Hematopoietic multipotent progenitor cell treated with erythropoietin and hydrocortisone succinate and interleukin-3 and kit ligand, for 17 days (in vitro differentiated cells): ENCODE measurements at places on chromosomes 4 and X.

GRCh38 chrX:100904433-100904832 lies 24.3 kb downstream of the XKRX start:
- no peak for DNase-seq

GRCh38 chr4:169054879-169055278 lies 44.8 kb upstream of the CBR4 start:
- no peak for DNase-seq

- no peak for DNase-seq
Observed at GRCh38 chr4:16007471-16008095, 44.6 kb upstream of the FGFBP2 start.

DNA sequence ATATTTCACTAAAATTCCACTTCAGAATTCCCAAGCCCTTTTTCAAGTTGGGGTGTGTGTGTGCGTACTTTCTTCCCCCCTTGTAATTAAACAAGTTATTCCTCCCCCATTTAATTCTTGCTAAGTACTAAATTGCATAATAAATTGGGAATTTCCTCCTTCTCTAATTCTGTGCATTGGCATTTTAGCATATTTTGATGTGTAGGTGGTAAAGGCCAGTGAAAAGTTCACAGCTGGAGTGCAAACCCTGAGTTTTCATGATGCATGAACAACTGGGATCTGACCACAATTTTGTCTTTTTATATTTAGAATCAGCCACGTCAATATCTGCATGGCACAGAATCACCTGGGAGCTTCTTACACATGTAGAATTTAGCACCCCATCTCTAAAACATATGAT lies 18.5 kb downstream of the ANXA3 start:
- no peak for DNase-seq

DNA sequence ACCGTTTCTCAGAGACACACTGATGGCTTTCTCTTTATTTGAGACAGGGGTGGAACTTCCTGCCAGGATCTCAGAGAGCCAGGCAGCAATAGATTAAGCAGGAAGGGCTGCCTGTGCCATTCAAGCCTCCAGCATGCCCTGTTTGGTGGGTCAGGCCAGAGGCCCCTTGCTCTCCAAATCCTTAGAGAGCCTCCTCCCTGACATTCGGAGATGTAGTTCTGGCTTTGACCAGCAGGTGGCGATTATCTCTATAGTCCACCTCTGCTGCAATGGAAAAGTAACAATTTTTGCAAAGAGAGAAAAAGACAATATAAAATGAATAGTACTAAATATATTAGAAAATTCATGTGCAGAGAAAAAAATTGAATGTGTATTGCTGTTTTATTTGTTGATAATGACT lies 93.9 kb downstream of the NXF2B start:
- peak; percentile 61 for DNase-seq

- DNase-seq: no peak
Observed at GRCh38 chr4:1053080-1053661, 41.7 kb downstream of the FGFRL1 start.

- DNase-seq: peak; percentile 12
Observed at GRCh38 chrX:76147106-76147505, 25.8 kb upstream of the PBDC1 start.
